ENCODE measurements at places on chromosomes 13 and 19.

DNA sequence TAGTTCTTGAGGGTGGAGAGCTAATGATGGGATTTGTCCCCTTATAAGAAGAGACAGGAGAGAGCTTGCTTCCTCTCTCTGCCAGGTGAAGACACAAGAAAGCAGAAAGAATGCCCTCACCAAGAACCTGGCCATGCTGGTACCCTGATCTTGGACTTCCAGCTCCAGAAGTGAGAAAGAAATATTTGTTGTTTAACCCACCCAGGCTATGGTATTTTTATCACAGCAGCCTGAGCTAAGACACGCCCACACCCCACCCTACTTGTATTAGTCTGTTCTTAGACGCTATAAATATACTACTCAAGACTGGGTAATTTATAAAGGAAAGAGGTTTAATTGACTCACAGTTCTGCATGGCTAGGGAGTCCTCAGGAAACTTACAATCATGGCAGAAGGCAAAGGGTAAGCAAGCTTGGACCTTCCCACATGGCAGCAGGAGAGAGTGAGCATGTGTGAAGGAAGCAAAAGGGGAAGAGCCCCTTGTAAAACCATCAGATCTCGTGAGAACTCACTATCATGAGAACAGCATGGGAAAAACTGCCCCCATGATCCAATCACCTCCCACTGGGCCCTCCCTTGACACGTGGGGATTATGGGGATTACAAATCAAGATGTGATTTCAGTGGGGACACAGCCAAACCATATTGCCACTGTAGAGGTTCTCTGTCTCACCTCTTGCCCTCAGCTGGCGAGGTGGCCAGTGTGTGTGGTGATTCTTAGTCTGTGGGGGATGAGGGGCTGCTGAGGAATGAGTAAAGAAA is 57.4 kb upstream of the RCBTB2 start:
- no peak overlapping the region for H3K27ac ChIP-seq
- H3K4me3 ChIP-seq, result no peak overlapping the region
- peaks cover 17% of the 10 kb centered on the region for H3K4me1 ChIP-seq
- H3K27me3 ChIP-seq, result no peaks in the 10 kb centered on the region
- no peaks in the 10 kb centered on the region for H3K36me3 ChIP-seq

GRCh38 chr19:1245494-1246264 is 2.7 kb upstream of the MIDN start:
- H3K27ac ChIP-seq, result peak overlapping the region; percentile 98
- H3K27me3 ChIP-seq, result no peaks in the 10 kb centered on the region
- peaks cover 4% of the 10 kb centered on the region for H3K36me3 ChIP-seq
- peaks cover 59% of the 10 kb centered on the region for H3K4me1 ChIP-seq
- DNase-seq, result peak; percentile 90
- peak overlapping the region; percentile 31 for H3K4me3 ChIP-seq

DNA sequence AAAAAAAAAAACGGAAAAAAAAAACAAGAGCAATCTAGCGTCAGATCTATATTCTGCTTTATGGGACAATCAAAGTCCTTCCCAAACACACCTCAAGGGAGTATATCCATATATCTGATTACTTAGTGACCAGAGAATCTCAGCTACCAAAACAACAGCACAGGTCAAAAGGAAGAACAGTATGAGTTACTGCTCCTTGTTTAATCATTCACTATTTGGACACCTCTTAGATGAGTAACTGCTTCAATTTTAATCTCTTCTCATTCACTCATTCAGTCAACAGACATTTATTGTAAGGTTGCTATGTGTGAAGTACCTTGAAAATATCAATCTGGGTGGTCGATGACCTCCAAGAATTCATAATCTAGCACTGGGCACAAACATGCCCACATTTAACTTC is 193.2 kb downstream of the IRS2 start:
- no peak overlapping the region for H3K4me3 ChIP-seq
- peak; percentile 78 for DNase-seq
- H3K36me3 ChIP-seq, result no peaks in the 10 kb centered on the region
- peak overlapping the region; percentile 71 for H3K27ac ChIP-seq
- no peaks in the 10 kb centered on the region for H3K27me3 ChIP-seq

DNA sequence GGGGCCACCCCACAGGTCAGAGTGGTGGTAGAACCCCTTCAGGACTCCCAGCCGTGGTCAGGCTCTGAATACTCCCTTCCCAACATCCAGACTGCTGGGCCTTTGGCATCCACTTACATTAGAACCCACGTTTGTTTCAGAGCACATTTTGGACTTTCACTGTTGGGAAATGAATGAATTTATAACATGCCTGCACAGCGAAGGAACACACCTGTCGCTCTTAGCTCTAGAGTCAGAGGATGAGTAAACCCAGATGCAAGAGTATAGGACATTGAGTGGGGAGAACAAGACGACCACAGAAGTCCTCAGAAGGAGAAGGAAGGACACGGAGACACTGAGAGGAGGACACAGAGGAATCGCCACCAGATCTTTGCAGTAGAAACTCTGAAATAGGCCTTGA is 30.9 kb downstream of the SHISA2 start:
- H3K4me3 ChIP-seq, result no peak overlapping the region
- H3K27me3 ChIP-seq, result no peaks in the 10 kb centered on the region
- H3K27ac ChIP-seq, result no peak overlapping the region
- no peaks in the 10 kb centered on the region for H3K36me3 ChIP-seq
- no peaks in the 10 kb centered on the region for H3K4me1 ChIP-seq
- no peak for DNase-seq

DNA sequence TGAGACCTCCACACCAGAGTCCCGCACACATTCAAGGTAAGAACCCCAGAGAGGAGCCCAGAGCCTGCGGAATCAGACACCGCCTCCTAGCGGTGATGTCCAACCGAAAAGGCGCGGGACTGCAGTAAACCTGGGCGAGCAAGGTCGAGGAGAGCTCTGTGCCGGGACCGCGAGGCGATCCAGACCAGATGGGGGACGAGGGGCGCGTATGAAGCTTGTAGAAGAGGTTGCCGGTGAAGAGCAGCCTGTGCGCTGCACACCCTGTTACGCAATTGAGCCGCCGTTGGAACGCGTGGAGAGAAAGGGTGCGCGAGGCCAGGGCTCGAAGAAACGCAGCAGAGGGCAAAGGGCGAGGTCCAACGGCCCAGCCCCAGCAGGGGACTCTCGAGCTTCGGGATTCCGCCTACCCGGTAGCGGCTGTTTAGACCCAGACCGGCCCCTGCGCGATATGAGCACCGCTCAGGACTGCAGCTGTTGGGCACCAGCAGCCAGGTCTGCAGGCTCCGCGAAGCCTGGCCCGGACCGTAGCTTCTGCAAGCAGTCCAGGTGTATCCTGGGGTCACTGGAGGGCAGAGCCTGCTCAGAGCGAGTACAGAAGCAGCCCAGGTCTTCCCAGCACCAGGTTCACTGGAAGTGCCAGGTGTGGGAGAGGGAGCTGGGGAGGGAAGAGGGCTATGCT is 65.9 kb upstream of the ZNF599 start:
- H3K27me3 ChIP-seq, result no peaks in the 10 kb centered on the region
- DNase-seq, result peak; percentile 96

- no peak overlapping the region for H3K27ac ChIP-seq
- peak; percentile 26 for DNase-seq
- H3K4me1 ChIP-seq, result no peaks in the 10 kb centered on the region
- no peaks in the 10 kb centered on the region for H3K27me3 ChIP-seq
- H3K4me3 ChIP-seq, result no peak overlapping the region
Observed at GRCh38 chr19:9885077-9885552, 50.0 kb downstream of the PIN1 start.

DNA sequence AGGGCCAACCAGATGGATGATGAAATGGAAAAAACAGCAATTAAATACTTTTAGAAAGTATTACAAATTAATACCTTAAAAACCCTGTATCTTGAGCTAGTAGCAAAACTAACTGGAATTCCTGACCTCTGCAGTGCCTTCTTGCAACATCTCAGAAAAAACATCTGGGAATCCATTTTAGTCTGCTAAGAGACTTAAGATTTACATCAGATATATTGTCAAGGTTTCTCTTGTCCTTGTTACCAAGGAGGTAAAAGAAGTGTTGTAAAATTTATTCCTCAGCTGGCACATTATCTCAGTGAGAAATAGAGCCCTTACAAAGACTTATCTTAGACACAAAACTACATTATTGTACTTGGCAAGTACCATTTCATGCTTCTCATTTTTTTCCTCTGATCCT is 18.5 kb downstream of the KCNRG start:
- no peak for DNase-seq
- H3K36me3 ChIP-seq, result no peaks in the 10 kb centered on the region
- no peaks in the 10 kb centered on the region for H3K27me3 ChIP-seq
- no peak overlapping the region for H3K4me3 ChIP-seq

DNA sequence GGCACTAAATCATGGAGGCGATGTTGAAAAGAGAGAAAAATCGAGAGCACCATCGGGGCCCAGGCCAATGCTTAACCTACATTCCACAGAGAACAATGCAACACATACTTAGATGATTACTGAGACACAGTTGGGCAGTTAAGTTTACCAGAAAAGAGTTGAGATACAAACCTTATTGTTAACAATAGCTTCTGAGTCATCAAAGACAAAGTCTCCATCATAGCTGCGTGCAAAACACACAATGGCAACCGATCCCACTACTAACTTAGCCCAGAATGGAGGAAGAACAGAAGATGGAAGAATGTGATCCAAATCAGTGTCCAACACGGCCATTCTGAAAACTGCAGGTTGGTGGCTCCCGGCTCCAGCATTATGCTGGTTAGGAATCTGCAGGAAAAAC is 6.2 kb downstream of the TMTC4 start:
- peaks cover 11% of the 10 kb centered on the region for H3K4me1 ChIP-seq
- H3K27me3 ChIP-seq, result no peaks in the 10 kb centered on the region
- no peak overlapping the region for H3K4me3 ChIP-seq
- H3K36me3 ChIP-seq, result peaks cover 55% of the 10 kb centered on the region

DNA sequence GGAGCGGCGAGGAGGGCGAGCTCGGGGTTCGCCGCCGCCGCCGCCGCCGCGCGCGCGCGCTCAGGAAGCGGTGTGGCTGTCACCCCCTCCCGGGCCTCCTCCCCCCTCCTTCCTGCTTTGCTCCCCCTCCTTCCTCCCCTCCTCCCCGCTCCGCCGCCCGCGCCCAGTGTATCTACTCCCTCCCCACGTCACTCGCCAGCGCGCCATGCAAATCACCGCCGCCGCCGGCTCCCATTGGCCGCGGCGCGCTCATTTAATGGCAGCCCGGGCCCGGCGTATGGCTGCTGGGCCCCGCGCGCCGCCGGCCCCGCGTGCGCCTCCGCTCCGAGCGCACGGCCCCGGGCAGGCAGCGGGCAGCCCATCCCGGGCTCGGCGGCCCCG is 335 bp upstream of the SOX1 start:
- H3K36me3 ChIP-seq, result no peaks in the 10 kb centered on the region
- no peak overlapping the region for H3K27ac ChIP-seq

DNA sequence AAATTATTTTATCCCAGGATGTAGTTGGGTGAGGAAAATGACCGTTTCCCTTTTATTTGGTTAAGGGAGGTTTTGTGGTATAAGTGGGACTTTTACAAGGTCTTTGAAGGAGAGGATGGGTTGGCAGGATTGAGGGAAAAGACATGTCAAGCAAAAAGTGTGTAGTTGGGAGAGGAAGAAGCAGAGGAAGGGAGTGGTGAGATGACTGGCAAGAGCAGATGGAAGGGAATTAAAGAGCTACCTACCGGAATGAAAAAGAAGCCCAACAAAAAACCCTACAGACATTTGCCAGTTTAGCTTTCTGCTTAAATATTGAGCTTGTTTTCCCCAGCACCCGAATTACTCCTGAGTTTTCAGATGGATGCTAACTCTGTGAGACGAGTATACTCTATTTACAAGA is 19.6 kb downstream of the FRY start:
- H3K27ac ChIP-seq, result no peak overlapping the region
- peaks cover 2% of the 10 kb centered on the region for H3K4me1 ChIP-seq
- H3K27me3 ChIP-seq, result no peaks in the 10 kb centered on the region
- H3K36me3 ChIP-seq, result no peaks in the 10 kb centered on the region

DNA sequence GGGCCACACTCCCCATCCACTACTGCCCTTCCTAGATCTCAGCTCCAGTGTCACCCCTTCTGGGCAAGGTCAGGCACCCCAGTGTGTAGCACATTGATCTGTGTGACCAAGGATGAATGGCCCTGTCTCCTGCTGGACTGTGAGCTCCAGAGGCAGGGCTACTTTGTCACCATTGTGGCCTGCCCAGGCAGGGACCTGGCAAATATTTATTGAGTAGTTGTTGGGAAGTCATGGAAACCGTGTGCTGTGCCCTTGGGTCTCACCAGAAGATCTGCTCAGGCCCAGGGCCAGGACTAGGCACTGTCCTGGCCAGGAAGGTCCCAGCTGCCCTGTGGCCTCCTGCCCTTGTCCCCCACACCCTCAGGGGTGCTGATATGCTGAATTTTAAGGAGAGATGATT is 10.5 kb downstream of the NACC1 start:
- H3K4me3 ChIP-seq, result no peak overlapping the region
- DNase-seq, result no peak

GRCh38 chr13:101127741-101128353 is 288.5 kb downstream of the NALCN start:
- peak; percentile 8 for DNase-seq
- no peaks in the 10 kb centered on the region for H3K27me3 ChIP-seq
- H3K36me3 ChIP-seq, result no peaks in the 10 kb centered on the region
- H3K27ac ChIP-seq, result no peak overlapping the region
- H3K4me1 ChIP-seq, result no peaks in the 10 kb centered on the region

- no peak overlapping the region for H3K4me3 ChIP-seq
- no peaks in the 10 kb centered on the region for H3K27me3 ChIP-seq
- DNase-seq, result peak; percentile 47
Observed at GRCh38 chr13:30872685-30873461, 33.2 kb upstream of the MEDAG start.

DNA sequence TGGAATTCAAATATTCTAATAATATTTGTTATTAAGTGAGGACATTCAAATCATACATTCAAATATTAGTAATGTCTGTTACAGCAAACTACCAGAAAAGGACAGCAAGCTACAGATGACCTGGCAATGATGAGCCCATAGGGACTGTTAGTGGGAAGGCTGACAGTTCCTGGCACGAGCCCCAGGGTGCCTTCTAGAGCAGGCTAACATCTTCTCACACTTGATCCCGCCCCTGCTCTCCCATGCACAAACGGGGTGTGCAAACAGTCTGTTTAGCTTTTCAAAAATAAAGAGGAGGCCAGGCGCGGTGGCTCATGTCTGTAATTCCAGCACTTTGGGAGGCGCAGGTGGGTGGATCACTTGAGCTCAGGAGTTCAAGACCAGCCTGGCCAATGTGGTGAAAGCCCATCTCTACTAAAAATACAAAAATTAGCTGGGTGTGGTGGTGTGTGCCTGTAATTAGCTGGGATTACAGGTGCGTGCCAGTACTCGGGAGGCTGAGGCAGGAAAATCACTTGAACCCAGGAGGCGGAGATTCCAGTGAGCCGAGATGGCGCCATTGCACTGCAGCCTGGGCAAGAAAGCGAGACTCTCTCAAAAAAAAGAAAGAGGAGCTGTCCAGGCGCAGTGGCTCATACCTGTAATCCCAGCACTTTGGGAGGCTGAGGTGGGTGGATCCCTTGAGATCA is 9.6 kb upstream of the GARRE1 start:
- H3K4me1 ChIP-seq, result no peaks in the 10 kb centered on the region
- H3K36me3 ChIP-seq, result no peaks in the 10 kb centered on the region
- no peak for DNase-seq

- H3K27ac ChIP-seq, result no peak overlapping the region
- no peak overlapping the region for H3K4me3 ChIP-seq
- DNase-seq, result no peak
- no peaks in the 10 kb centered on the region for H3K27me3 ChIP-seq
Observed at GRCh38 chr13:101529422-101529821, 76.9 kb downstream of the ITGBL1 start.

Data from large intestine (tissue), 12 donors.